Left lung (tissue), 14 donors: ENCODE measurements at places on chromosomes 5 and 9. TPM values are rescaled to one million over a fixed set of nuclear protein-coding genes. Genes with fewer than 3 reads are reported as not detected.

The SLC25A2 gene
- total RNA-seq, result not detected

The PCDHB7 gene
- total RNA-seq, result 2.4 TPM

The FBXO10 gene
- 8.0 TPM for total RNA-seq

The MRRF gene
- total RNA-seq, result 35.7 TPM

The FGF18 gene
- total RNA-seq, result 3.1 TPM
